ENCODE measurements at places on chromosomes 5 and 9. TPM values are rescaled to one million over a fixed set of nuclear protein-coding genes. Genes with fewer than 3 reads are reported as not detected.

Gene ZNG1C
- 27.5 TPM for total RNA-seq

Gene NXNL2
- total RNA-seq = 1.8 TPM

Gene TAF11L5
- total RNA-seq = not detected

Gene SPINK4
- total RNA-seq = not detected

Gene PCDHA4
- 3.2 TPM for total RNA-seq

Gene UBQLN1
- total RNA-seq = 221 TPM

Gene TAS2R1
- total RNA-seq = 0.69 TPM

Gene PCDHGA2
- total RNA-seq = 8.9 TPM

Gene PDZD2
- 22.1 TPM for total RNA-seq

Gene ST6GALNAC4
- total RNA-seq = 19.7 TPM

Gene VCAN
- total RNA-seq = 610 TPM

Gene ADRA1B
- 3.2 TPM for total RNA-seq

Gene CDH10
- total RNA-seq = 12.0 TPM

Gene PIP5KL1
- total RNA-seq = 7.3 TPM

Gene MVB12B
- total RNA-seq = 28.9 TPM

Gene IL9
- total RNA-seq = not detected

Gene DBH
- total RNA-seq = not detected

Gene RELL2
- total RNA-seq = 22.6 TPM

Gene MAMDC2
- 8.2 TPM for total RNA-seq

Gene PRRX2
- total RNA-seq = 2.4 TPM

Gene GPR21
- total RNA-seq = 0.50 TPM

Gene NUP155
- total RNA-seq = 53.1 TPM

Gene TEX10
- 33.5 TPM for total RNA-seq

Gene PCSK1
- 2.4 TPM for total RNA-seq

Gene ACSL6
- total RNA-seq = 103 TPM

Gene PRKACG
- not detected for total RNA-seq

Gene PALM2AKAP2
- 10.6 TPM for total RNA-seq

Gene FGFR4
- total RNA-seq = 1.1 TPM

Gene FOXD4L3
- total RNA-seq = not detected

Gene PAPPA
- 6.2 TPM for total RNA-seq

Gene DNLZ
- 6.2 TPM for total RNA-seq
